H54 (cell line): ENCODE measurements at places on chromosomes 5 and 9.

GRCh38 chr5:95801961-95802360 is 20.6 kb downstream of the GLRX start:
- DNase-seq = no peak

DNA sequence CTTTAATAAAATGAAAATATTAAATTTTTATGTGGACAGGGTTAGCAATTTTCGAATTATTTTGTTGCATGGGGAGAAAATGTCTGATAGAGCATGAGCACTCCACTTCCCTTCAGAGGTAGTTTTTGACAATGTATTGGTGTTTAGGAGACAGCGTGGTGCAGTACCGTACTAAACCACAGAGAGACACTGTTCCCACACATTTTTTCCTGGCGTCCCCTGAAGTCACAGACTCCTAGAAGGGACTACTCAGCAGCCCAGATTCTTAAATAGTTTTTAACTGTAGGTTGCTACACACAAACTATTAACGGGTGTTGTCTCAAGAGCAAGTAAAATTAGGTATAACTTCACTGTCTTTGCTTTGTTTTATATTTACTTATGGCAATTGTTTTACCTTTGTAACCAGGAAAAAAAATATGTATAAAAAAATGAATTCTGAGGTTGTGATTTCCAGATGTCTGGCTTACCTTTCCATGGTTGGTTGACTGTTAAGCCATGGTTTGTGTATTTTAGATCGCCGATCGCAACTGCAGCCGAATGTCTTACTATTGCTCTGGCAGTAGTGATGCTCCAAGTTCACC is 171.2 kb downstream of the DOCK8 start:
- peak; percentile 42 for DNase-seq

DNA sequence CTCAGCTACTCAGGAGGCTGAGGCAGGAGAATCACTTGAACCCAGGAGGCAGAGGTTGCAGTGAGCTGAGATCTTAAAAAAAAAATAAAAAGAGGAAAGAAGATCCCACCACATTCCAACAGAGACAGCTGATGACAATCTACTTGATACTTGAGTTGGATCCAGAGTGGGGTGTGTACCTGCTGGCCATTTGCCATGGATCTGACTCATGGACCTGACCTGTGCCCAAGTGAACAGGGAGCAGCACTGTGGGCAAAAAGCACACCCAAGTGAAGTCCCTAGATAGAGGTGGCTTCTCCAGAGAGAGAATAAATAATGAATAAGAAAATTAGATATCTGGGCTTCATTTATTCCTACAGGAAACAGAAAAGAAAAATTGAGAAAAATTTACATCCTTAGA is 81.2 kb upstream of the MIER3 start:
- no peak for DNase-seq

DNA sequence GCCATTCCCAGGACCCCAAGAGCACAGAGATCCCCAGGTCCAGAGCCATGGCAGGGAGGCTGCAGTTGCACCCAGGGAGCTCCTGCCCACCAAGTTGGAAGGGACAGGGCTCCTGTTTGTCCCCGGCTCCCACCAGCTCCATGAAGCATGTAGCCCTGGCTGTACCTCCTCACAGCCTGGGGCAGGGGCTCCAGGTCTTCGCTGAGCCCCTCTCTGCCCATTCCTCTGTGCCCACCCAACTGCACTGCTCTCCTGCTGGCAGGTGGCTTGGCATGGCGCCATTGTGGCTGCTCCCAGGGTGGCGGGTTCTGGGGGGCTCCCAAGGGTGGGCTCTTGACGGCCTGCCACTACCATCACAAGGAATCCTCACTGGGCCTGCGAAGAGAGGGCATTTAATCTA is 197.5 kb upstream of the DAB2 start:
- no peak for DNase-seq

- DNase-seq = no peak
Observed at GRCh38 chr9:94079236-94079635, 5.0 kb upstream of the PTPDC1 start.

DNA sequence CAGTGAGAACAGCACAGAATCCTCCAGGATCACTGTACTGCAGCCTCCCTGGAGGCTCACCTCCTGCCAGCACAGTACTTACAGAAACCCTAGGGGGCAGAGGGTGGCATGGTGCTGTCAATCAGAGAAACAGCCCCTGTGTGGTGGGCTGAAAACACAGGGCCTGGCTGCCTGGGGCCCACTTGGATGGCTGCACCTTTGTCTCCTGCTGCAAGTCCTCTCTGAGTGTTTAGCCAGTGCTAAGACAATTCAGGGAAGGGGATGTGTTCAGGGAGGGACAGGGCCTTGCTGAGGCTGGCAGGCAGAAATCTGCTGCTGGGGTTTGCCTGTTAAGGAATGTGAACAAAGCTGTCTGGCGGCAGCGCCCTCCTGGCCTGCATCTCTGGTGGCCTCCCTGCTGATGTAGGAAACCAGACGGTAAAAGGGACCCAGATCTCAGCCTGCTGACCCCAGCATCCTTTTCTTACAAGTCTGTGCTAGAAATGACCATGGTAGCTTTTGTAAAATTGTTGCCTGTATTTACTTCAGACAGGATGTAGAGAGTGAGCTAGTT is 39.5 kb downstream of the PRRC2B start:
- no peak for DNase-seq

DNA sequence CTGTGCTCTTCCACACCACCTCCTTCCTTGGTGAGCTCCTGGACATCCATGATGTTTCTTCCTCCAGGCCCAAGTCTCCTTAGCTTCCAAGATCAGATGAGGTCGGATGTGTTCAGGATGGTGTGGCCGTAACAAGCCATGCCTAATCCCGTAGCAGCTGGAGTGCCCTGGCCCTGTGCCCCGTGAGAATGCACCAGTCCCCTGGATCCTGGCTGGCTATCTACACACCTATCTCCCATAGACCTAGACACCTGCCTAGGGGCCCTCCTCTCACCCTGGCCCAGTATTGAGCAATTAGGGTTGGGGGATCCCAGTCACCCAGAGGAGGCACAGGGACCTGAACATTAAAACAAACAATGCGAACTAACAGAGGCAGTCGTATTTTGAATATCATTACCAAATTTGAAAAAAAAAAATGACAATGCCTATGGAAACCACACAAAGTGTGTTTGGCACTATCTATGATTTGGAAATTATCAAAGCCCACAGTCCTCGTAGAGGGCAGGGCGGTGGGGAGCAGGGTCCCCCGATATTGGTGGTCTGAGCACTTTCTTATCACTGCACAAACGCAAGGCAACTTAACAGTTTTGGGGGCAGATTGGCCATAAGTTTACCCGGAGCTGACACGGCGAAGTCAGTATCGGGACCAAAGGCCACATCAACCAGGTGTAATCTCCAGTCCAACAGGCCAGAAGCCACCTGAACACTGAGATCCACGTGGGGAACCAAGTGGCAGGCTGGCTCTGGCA is 13.2 kb downstream of the ENG start:
- DNase-seq = no peak

- no peak for DNase-seq
Observed at GRCh38 chr9:109145051-109145450, 22.0 kb downstream of the FRRS1L start.

- no peak for DNase-seq
Observed at GRCh38 chr5:68053202-68053601, 162.4 kb upstream of the PIK3R1 start.

DNA sequence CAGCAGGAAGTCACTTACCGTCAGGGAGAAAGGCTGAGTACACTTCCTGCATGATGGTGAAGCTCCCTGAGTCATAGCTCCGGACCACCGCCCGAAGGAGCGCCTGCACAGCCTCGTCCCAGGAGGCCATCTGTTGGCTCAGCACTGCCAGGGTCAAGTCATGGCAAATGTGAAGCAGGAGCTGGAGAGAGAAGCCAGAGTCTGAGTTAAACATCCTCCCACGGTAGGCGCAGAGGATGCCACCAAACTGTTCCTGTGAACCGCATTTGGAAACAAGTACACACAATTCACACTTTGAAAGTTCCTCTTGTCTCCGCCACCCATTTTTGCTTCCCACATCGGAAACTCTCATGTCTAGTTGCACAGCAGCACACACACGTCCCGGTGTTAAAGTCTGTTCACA is 33.9 kb downstream of the CNOT8 start:
- DNase-seq = no peak

- DNase-seq = no peak
Observed at GRCh38 chr9:83106772-83107171, 43.8 kb upstream of the RASEF start.

GRCh38 chr5:1884678-1885403 is 2.1 kb upstream of the IRX4 start:
- no peak for DNase-seq

- DNase-seq = peak; percentile 19
Observed at GRCh38 chr5:36777105-36777757, 99.3 kb upstream of the NIPBL start.

DNA sequence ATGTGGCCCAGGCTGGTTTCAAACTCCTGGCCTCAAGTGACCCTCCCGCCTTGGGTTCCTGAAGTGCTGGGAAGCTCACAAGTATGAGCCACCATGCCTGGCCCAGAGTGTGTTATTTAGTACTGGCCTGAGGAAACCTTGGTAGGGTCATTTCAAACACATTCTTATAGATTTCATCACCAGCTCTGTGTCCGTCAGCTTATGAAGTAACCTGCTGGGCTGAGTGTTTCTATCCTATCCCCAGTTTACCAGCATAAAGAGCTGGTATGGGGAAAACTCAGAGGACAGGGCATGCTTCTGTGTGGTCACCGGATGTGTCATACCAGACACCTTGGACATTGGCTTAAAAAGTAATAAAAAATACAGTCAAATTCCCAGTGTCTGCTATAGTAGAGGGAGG is 45.3 kb downstream of the PTPN3 start:
- peak; percentile 85 for DNase-seq

DNA sequence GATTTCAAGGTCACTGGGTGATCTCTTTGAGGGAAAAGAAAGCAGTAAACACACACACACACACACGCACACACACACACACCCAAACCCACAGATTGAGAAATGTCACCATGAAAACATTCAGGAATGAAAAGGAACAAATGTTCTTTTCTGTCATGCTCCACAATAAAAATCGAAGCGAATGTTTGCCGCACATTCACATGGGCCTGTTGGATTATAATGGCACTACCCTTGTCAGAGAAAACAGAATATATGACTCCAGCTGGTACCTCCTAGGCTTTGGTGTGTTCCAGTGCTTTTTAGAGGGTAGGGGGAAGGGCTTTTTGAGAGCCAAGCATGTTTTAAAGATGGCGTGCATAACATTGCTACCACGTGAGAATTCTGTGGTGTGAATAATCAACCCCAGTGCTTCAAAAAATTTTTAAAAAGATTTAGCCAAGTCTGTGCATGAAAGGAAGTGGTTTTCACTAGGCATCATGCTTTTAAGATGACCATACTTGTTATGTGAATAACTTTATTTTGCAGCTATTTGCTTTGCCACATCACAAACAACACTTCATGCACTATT is 120.8 kb upstream of the ZNF608 start:
- DNase-seq = no peak

GRCh38 chr5:145246961-145247744 is 588.0 kb downstream of the PRELID2 start:
- DNase-seq = no peak

DNA sequence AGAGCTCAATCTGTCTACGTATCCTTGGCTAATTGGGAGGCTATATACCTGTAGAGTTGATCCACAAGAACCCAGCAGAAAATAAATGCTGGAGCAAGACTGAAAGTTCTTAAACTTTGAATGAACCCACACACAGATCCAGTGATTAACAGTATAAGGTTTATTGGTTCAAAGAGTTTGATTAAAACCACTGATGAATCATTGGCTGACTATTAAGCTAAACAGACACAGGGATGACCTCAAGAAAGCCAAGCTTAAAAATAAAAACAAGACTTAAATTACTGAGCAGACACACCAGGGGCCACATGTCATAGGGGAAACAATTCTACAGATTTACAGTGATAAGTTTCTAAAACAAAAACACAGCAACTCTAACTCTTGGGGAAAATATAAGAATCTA is 163.6 kb downstream of the SPATA31D1 start:
- DNase-seq = no peak

DNA sequence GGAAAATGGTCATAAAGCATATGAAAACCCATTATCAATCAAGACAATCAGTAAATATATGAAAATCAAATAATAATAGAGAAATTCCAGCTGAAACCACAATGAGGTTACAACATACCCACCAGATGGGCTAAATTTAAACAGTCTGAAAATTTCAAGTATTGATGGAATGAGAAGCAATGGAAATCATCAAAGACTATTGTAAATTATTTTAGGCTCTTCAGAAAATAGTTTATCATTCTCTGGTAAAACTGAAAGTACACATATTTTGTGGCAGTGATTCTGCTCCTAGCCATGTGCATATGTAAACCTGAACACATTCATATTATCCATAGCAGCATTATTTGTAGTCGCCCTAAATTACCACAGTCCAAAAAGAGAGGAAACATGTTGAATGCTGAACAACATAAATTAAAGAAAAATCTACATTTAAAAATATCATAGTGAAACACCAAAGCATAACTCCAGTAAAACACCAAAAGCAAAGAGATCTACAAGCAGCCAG is 215.3 kb downstream of the PRELID2 start:
- no peak for DNase-seq

- DNase-seq = peak; percentile 66
Observed at GRCh38 chr5:134026521-134027287, 21.9 kb upstream of the VDAC1 start.

- DNase-seq = peak; percentile 11
Observed at GRCh38 chr5:5667136-5667554, 244.7 kb downstream of the ICE1 start.

DNA sequence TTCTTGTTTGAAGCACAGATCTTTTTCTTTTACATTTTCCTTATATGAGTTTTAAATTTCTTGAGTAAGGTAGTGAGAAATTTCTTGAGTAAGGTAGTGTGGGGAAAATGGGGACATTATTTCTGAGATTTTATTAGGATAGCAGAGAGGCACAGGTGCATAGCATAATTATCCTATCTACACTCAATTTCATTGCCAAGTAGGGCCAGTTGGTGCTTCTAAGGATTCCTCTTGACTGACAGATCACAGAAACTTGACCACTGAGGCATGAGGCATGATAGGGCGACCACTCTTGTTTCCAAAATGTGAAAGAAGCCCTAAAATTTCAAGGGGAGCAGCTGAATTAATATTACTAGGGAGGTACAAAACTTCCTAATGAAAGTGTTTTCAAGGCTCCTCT is 31.4 kb upstream of the TMC1 start:
- DNase-seq = no peak

DNA sequence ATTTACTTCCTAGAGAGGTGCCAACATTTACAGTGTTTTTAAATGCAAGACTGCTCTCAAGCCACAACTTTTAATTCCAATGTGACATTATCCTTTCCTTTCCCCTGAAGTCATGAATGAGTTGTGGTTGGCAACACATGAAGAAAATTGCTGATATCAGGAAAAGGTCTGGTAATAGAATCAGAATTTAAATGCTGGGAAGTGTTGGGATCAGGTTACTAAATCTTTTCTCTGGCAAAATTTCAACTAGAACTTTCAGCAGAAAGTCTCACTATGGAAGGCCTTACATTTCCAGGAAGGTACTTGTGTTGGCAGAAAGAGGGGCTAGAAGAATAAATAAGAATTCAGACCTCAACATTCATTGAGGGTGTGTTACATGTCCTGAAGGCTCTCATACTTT is 10.6 kb upstream of the SLC44A1 start:
- no peak for DNase-seq
